ENCODE measurements at places on chromosomes 4 and X.

- DNase-seq: no peak
Measured at GRCh38 chr4:8364141-8364540, 76.4 kb downstream of the ACOX3 start.

DNA sequence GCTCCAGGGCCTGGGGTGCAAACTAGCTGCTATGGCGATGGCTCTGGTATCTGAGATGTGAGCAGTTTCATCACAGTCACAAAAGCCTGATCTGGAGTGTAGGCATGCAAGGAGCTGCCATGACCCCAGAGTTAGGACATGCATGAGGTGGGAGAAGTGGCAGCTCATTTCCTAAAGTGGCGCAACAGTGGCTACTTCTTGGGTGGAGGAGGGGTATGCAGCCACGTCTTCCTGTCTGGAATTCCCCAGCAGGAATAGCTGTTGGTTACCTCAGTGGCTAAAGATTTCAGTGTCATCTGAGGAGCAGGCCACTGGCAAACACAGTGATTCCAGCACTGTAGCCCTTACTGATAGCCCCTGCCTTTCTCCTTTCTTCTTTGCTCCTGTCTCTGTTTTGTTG lies 1382.5 kb downstream of the C4orf33 start:
- DNase-seq: no peak

DNA sequence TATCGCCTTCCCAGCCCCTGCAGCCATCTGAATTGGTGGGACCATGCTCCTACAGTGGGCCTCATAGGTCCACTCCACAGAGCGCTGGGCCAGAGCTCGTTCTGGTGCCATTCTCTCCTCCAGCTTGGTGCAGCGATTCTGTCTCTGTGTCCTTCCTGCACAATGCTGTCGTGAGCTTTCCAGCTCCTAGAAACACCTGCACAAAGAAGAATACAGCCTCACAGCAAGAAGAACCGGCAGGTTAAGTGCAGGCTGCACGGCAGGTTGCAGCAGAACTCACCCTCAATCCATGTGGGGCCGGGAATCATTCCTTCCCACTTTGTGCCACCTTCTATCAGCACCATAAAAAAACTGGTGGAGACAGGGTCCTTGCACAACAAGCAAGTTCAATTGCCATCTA lies 101.2 kb upstream of the ENPP6 start:
- DNase-seq: no peak

DNA sequence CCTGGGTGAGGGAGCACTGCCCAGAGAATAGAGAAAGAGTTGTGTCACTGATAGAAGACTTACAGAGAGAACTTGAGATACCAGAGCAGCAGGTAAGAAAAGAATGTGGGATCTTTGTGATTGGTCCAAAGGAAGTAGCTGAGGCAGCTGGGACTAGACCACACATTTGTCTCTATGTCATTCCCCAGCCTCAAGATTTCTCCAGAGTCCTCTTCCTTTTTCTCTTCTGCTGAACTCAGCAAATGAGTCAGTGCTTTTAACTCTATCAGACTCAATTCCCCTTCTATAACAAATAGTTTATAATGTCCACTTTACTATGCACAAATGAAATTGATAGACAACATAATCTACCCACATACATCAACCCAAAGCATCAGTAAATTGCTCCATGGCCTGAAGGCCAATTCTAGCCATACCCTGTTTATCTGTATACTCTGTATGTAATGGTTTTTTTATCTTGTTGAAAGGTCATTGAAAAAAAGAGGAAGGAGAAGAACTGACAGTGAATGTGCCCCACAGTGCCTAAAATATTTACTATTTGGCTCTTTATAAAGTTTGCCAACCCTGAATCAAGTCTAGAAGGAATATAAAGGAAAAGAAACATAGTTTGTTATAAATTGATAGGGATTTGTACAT lies 38.2 kb downstream of the ETDC start:
- no peak for DNase-seq

DNA sequence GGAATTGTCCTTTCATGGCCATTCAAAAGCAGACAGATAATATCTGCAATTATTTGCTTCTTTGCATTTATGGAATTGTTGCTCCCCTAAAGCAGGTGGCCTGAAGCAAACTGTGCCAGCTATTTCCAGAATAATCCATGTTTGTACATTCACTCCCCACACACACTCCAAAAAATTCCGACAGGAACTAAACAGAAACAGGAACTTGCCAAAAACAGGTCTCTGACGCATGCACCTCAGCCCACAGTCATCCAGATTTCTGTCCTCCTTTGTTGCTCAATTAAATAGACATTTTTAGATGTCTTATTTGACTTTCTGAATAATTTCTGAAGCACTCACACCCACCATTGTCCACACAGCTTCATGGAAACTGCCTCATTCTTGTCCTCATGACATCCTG lies 71.5 kb upstream of the EDNRA start:
- DNase-seq: no peak

- no peak for DNase-seq
Measured at GRCh38 chr4:38114386-38115150, 154.4 kb downstream of the PTTG2 start.

- no peak for DNase-seq
Measured at GRCh38 chr4:25120146-25120940, 39.9 kb downstream of the SEPSECS start.

DNA sequence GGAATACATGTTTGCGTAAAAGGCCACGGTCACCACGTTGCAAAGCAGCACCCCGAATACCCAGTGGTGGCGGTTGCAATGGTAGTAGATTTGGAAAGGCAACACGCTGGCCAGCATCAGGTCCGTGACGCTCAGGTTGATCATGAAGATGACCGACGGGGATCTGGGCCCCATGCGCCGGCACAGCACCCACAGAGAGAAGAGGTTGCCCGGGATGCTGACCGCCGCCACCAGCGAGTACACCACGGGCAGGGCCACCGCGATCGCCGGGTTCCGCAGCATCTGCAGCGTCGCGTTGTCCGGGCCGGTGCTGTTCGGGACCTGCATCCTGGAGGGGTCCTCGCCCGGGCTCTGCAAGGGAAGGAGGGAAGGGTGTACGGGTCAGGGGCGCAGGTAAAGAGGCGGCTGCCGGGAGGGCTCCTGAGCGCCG lies 13.5 kb upstream of the ASMTL start:
- no peak for DNase-seq

GRCh38 chr4:88062311-88062710 lies 54.9 kb downstream of the PKD2 start:
- DNase-seq: no peak

DNA sequence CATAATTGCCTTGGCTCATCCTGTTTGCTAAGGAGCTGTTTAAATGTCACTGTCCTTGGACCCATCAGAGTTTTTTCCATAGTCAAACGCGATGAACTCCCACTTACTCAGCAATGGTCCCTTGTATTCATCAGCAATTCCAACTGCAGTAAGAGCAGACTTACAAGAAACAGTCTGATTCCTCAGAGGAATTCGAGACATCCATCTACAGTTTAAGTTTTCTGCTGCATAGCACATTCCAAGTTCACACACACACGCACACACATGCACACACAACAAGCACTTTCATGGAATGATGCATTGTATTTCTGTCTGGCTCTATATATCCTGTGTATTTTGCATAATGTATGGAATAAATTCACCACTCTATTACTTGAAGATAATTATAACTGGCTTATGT lies 32.7 kb upstream of the TMEM150C start:
- DNase-seq: no peak

- no peak for DNase-seq
Measured at GRCh38 chr4:187387739-187388138, 607.8 kb upstream of the ZFP42 start.

DNA sequence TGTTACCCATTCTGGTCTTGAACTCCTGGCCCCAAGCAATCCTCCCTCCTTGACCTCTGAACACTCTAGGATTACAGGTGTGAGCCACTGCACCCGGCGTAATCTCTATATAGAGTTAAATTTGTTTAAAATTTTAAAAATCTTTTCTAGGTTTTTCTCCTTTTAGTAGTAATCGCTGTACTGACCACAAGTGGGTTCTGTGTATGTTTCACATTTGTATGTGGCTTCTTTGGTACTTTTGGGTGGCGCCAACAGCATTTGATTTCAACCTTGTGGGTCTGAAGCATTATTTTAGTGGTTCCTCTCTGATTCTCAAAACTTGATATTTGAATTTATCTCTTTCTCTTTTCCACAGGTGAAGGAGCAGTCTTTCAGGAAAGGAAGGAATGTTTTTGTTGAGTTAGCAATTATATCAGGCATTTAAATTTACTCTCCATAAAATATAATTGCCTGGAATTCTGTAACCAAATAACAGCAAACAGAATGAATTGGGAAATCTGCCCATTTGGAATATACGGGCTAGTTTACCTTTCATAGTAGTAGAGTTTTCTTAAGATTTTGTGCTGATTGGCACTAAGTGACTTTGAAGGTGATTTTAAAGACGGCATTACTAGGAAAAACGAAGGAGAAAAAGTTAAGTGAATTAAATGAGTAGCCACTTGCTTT lies 29.5 kb downstream of the ARHGAP10 start:
- DNase-seq: no peak

- no peak for DNase-seq
Measured at GRCh38 chrX:139739138-139739537, 31.2 kb upstream of the MCF2 start.

- DNase-seq: no peak
Measured at GRCh38 chrX:41381685-41382084, 47.7 kb downstream of the DDX3X start.

All from activated CD8-positive, alpha-beta memory T cell treated with anti-CD3 and anti-CD28 coated beads for 4 hours (primary cell).